Mesenteric fat pad (tissue), 1 donor: ENCODE measurements at places on chromosomes 7 and 10. TPM values are rescaled to one million over a fixed set of nuclear protein-coding genes. Genes with fewer than 3 reads are reported as not detected.

GRCh38 chr7:155297517-155298287 is at the start of gene INSIG1:
TSS of gene INSIG1 (plus strand) at chr7:155297878. CDS start at chr7:155298286, 408 bp downstream.
- peak; percentile 98 for DNase-seq

GRCh38 chr10:73044378-73045285 is 52.0 kb downstream of the P4HA1 start:
- no peak for DNase-seq

DNA sequence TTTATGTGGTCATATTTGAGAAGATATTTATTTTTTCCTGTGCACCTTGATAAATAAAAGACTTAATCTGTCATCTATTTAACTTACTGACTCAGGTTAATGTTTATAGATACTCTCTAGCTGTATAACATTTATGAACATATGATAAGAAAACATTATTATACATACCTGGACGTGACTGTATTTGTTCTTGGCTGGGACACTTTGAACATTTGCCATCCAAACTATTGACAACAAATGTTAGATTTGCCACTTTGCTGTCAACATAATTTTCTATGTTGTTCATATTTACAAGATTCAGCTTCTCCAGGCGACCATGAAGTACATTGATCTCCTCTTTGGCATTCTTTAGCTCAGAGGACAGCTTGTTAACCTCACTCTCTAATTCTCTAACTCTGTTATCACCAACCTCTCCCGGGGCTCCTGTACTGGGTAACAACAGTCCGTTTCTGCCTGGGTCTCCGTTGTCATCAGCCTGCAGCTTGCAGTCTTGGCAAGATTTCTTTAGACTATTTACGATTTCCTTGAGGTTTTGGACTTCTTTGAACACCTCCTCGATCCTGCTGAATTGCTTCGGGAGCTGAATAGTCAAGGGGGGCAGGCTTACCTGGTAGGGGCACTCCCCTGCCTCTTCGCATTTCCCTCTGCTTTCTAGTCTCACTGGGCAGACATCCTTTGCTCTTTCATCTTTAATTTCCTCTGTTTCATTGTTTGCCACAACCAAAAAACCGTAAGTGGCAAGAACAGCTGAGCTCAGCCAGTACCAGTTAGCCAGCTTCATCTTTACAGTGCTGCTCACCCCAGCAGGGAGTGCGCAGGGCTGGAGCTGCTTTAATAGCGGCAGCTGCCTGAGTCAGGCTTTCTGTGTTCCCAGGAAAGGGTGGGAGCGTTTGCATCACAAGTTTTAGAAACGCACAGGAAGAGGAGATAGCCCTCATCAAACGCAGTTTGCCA is at the start of gene FGL2:
Gene FGL2, minus strand, starts transcription at position 807 of the 954 bp plus-strand sequence. Its CDS starts 26 bp downstream, at position 781.
- no peak for DNase-seq

DNA sequence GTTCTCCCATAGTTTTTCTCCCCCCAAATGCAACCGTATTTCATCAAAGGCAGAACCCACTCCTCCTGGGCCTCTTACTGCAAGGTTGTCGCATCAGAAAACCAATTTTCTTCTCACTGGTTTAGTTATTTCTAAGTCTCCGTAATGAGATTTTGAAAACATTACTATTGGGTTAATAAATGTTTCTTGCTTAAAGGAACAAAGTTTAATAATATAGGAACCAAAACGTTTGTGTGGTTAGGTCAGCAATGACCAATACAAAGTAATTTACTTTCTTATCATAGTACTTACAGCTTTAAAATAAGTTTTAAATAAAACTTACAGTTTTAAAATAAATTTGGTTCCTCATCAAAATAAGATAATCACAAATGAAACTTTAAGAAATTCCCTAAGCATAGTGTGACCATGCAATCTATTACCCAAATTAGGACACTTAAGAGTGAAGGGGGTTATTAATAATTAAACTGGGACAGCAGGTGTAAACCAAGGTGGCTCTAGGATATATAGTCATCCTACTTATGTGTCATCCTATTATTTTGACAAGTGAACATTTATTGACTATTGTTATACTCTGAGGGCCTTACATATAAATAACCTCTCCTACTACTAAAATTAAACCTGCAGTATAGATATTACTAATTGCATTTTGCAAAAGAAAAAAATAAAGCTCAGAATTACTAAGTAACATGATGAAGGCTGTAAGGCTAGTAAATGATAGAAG is 415.4 kb upstream of the LRRN3 start:
- DNase-seq, result no peak

GRCh38 chr10:72322030-72322279 is 32.8 kb downstream of the DNAJB12 start:
- no peak for DNase-seq

DNA sequence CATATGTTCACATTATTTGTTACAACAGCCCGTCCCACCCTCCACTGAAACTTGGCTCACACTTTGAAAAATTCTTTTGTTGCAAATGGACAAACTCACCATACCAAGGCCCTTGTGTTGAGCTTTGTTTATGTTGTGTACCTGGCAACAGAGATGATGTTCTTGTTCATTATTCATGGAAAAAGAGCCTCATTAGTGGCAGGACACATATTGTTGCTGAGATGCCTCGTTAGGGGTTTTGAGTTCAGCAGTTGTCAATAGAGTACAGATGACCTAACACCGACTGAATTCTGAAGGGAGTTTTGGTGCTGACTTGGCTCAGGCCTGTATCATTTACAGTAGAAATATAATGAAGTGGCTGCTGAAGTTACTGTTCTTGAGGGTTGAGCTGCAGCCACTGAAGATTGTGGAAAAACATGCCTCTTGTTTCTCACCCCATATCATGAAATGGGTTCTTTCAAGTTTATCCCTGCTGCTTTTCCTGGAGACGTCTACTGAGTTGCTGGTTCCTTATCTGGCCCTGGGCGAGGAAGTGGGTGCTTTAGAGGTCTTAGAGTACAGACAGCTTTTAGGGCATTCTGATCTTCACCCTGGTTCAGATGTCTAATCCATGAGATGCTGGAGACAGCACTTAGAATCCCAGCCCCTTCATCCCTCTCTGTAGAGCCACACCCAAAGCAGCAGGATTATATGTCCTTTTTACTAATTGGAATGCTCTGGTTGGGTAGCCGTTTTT is 149.7 kb downstream of the WNT2 start:
- no peak for DNase-seq

DNA sequence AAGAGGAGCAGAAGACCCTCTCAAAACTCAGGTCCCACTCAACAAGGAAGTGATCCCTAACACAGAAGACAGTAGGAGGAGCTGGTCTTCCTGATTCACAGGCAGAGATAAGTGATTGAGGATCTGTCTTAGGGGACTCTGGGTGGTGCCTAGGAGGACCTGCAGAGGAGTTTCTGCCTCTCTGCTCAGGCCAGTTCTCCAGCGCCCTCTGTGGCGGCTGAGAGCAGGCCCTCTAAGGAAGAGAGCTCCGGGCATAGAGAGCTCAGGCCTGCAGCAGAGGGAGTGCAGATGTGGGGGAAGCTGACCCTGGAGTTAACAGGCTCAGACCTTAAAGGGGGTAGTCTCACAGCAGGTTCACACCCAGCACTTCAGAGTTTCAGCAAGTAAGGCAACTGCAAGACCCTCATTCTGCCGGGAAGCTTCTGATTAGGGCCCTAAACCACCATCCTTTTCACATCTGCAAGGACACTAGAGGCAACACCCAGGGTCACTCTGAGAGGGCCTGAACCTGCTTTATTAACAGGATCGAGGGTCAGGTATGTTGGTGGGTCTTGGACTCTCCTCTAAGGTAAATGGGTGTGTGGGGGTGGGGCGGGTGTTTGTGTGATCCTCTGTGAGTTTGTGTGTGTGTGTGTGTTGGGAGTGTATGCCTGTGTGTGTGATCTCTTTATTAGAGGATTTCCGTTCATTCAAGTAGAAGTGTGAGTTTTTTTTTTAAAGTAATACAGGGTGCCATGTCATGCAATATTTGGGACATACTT is 57.6 kb upstream of the TARP start:
- no peak for DNase-seq

DNA sequence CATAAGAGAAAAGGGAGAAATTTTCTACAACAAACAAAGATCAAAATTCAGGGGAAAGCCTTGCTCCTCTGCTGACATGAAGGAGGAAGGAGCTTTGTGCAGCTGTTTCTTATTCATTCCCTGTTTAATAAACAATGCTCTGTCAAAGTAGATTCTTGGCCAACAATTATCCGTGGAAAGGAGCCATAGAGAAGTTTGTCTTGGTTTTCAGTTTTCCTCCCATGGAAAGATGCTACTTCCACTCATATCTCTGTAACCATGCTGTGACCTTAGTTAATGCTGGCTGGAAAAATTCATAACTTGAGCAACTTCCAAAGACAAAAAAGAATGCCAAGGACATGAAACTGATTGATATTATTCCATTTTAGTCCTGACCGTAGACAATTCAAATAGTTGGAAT is 8.1 kb downstream of the DDC start:
- DNase-seq, result no peak

C10orf71 gene
- total RNA-seq, result not detected

LIPN gene
- 0.74 TPM for total RNA-seq

OR13A1 gene
- total RNA-seq, result not detected

NPSR1 gene
- not detected for total RNA-seq

DDC gene
- 1.0 TPM for total RNA-seq

ABI1 gene
- 42.6 TPM for total RNA-seq
